GF-D8 (cell line): ENCODE measurements at places on chromosomes 2 and 18.

GRCh38 chr2:215619989-215620388, 184.1 kb upstream of the FN1 start:
- DNase-seq, result no peak

- no peak for DNase-seq
Observed at GRCh38 chr2:23649819-23650218, 264.8 kb downstream of the KLHL29 start.

DNA sequence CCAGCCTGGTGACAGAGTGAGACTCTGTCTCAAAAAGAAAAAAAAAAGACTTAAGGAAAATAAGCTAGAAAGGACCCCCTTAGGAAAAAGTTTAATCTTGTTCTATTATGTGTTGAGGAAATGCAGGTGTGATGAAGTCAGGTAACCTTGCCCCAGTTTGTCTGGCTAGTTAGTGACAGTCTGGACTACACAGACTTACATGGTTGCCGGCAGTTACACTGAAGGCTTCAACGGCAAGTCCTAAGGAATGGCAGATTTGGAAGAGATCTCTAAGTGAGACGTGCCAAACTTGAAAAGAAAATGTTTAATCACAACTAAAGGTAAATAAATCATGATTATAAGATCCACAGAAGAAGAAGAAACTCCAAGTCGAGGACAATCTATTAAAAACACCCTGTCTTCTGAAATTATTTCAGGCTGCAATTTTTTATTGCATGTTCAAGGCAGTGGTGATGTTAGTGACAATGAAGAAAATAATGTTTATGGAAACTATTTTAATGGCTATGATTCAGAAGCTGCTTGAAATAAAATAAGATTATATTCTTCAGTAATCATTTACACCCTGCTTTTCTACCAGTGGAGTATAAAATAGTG, 84.2 kb downstream of the TTC27 start:
- DNase-seq, result no peak

GRCh38 chr2:147683380-147683779, 161.4 kb upstream of the ACVR2A start:
- DNase-seq, result no peak

- no peak for DNase-seq
Observed at GRCh38 chr2:37923308-37924055, 1.6 kb upstream of the RMDN2 start.

- no peak for DNase-seq
Observed at GRCh38 chr18:67484458-67484857, 32.1 kb downstream of the DSEL start.

DNA sequence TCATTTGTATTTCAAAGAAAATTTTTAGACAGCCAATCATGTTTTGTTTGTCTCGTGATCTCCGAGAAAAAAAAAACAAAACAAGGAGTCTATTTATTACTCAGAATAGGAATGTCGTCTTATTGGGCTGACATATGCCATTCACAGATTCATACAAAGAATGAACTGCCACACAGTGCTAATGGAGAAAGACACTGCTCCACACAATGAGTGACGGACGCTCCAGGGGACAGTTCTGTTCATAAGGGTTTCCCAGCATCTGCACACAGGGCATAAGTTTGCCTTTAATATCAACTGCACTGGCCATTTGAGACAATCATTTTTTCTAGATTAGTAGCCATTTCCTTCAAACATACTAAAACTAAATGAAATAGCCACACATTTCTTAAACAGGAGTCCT, 3.4 kb downstream of the SERTAD2 start:
- DNase-seq, result no peak
